ENCODE measurements at places on chromosomes 3 and 15.

GRCh38 chr3:73100741-73101559 lies 39.5 kb downstream of the EBLN2 start:
- H3K27ac ChIP-seq: peak overlapping the region; percentile 21
- H3K4me3 ChIP-seq: no peak overlapping the region
- peak; percentile 86 for DNase-seq
- H3K36me3 ChIP-seq: no peaks in the 10 kb centered on the region
- H3K27me3 ChIP-seq: peaks cover 5% of the 10 kb centered on the region

DNA sequence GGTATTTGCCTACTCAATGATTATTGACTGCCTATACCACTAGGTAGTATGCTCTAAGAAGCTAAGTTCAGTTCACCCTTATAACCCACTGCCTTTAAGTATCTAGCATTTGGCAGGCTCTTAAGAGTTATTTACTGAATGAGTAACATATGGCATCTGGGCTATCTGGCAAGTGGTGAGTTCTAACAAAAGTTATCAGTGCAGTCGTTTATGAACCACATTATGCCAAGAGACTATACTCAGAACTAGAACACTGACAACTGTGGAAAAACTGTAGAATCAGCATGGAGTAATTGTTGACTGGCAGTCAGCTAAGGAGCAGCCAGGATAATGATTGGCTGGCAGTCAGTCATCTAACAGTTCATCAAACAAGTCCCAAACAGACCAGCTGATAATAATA lies 25.8 kb downstream of the RAF1 start:
- H3K4me1 ChIP-seq: peaks cover 12% of the 10 kb centered on the region
- no peak overlapping the region for H3K4me3 ChIP-seq
- no peak for DNase-seq

DNA sequence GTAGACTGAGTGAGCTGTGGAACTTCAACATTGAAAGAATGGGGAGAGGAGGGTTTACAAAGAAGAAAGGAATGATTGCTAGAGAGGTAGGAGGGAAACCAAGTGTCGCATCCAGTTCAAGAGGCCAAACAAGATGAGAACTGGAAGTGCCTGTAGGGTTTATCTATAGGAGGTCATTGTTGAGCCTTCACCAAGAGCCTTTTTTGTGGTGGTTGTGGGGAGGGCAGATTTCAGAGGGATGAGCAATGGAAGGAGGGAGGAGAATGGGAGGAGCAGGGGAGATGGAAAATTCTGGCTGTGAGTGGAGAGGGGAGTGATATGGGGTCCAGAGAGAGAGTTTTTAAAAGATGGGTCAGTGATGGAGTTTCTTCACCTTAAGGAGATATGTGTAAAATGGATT lies 8.5 kb downstream of the PDIA5 start:
- no peaks in the 10 kb centered on the region for H3K27me3 ChIP-seq
- no peak overlapping the region for H3K4me3 ChIP-seq
- H3K36me3 ChIP-seq: peaks cover 4% of the 10 kb centered on the region
- H3K4me1 ChIP-seq: peaks cover 34% of the 10 kb centered on the region
- H3K27ac ChIP-seq: no peak overlapping the region

DNA sequence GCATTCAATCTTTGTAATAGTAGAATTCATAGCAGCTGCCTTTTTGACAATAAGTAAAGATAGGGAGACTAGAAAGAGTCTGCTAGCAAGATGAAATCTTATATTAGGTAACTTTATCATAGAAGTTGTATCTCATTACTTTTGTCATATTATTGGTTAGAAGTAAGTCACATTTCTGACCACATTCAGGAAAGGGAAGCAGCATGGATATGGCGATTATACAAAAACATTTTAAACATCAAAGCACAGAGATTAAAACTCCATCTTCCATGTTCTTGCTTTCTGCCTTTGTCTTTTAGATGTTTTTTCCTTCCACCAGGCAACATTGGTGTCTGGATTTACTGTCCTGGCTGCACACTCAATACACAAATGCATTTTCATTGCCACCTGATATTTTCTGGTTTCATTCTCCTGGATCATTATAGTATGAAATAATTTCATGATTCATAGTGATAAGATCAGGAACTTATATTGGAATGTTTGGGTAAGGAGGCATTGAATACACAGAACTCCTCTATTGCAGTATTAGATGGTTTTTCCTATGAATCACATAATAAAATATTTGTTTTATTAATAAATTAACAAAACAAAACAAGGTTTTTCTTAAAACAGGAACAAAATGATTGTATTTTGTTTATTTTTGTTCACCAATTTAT lies 1460.3 kb upstream of the CADM2 start:
- H3K36me3 ChIP-seq: no peaks in the 10 kb centered on the region
- H3K27me3 ChIP-seq: no peaks in the 10 kb centered on the region
- no peak overlapping the region for H3K27ac ChIP-seq
- H3K4me3 ChIP-seq: no peak overlapping the region

DNA sequence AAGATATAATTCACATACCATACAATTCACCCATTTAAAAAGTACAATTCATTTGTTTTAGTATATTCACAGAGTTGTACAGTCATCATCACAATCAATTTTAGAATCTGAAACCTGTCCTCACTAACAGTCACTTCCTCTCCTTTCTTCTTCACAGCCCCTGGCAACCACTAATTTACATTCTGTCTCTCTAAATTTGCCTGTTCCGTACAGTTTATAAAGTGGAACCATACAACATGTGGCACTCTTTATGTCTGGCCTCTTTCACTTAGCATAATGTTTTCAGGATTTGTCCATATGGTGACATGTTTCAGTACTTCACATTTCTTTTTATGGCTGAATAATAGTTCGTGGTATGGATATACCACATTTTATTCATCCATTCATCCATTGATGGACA lies 22.7 kb downstream of the ERICH6 start:
- no peak overlapping the region for H3K4me3 ChIP-seq
- DNase-seq: no peak
- H3K27ac ChIP-seq: no peak overlapping the region
- H3K4me1 ChIP-seq: no peaks in the 10 kb centered on the region
- H3K27me3 ChIP-seq: no peaks in the 10 kb centered on the region
- no peaks in the 10 kb centered on the region for H3K36me3 ChIP-seq

GRCh38 chr15:45242289-45242688 lies 9.7 kb upstream of the SLC28A2 start:
- H3K27me3 ChIP-seq: no peaks in the 10 kb centered on the region
- H3K36me3 ChIP-seq: no peaks in the 10 kb centered on the region
- H3K4me3 ChIP-seq: no peak overlapping the region
- DNase-seq: no peak

GRCh38 chr3:51568996-51569395 lies 30.5 kb downstream of the RAD54L2 start:
- H3K36me3 ChIP-seq: peaks cover 10% of the 10 kb centered on the region
- H3K27ac ChIP-seq: no peak overlapping the region
- H3K27me3 ChIP-seq: no peaks in the 10 kb centered on the region
- H3K4me1 ChIP-seq: peaks cover 11% of the 10 kb centered on the region
- DNase-seq: no peak
- no peak overlapping the region for H3K4me3 ChIP-seq

Measured in type B pancreatic cell (in vitro differentiated cells).